Spleen (tissue), 13 donors: ENCODE measurements at places on chromosomes 13 and 19. TPM values are rescaled to one million over a fixed set of nuclear protein-coding genes. Genes with fewer than 3 reads are reported as not detected.

DNA sequence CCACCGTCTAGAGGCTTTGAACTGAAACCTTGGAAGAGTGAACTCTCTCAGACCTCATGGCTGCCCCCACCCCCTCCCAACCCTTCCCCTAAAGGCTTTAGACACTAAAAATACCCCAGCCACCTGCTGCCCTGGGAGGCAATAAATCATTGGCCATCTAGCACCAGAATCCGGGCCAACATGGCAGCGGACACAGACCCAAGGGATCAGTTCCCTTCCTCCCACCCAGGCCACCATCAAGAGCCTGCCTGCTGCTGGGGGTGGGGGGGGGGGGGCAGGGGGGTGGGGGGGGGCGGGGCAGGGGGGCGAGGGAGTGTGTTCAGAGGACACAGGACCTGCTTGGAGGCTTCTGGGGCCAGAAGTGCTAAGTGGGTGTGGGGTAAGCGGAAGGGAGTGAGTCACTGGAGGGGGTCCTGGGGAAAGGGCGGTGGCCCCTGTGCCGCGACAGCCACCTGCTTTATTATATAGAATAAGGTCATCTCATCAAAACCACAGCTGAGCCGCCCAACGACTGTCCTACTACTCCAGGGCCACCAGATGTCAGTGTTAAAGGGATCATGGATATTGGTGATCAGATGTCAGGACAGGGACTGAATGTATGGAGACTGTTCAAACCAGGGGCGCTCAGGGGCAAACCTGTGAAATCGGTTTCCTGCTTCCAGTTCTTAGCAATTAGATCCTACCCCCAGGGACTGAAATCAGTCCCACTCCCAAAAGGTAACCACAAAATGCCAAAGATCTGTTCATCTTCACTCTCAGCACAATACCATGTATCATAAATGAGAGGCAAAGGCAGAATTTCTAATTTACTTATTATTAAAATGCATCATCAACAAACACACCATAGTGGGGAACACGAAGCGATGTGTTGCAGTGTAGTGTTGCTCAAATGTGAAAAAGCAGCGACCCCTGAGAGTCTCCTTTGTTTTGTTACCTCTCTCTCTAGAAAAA lies 24.3 kb downstream of the ARL11 start:
- DNase-seq, result no peak

DNA sequence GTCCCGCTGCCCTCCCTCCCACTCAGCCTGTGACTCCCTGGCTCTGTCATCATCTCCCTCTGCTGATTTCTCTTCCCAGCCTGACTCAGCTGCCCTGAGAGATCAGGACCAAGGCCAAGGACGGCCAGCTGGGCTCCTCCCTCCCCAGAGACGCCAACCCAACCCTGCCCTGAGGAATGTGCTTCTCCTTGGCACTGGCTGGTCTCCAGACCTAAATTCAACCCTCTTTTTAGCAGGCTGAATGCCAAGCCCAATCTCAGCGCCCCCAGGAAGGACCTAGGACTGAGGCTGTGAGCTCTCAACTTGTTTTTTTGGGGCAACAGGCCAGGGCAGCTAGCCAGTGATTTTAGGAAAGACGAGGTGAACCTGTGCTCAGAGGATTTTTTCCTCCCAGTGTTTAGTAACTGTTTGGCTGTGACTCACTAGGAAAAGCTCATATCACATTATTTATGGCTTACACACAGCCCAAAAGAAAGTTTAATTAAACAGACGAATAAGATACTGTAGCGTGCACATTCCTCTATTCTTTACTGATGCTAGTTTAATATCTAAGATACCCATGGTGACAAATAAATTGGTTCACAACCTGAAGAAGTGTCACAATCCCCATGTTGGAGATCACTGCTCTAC lies 7.4 kb upstream of the IGFL1 start:
- DNase-seq, result no peak

DNA sequence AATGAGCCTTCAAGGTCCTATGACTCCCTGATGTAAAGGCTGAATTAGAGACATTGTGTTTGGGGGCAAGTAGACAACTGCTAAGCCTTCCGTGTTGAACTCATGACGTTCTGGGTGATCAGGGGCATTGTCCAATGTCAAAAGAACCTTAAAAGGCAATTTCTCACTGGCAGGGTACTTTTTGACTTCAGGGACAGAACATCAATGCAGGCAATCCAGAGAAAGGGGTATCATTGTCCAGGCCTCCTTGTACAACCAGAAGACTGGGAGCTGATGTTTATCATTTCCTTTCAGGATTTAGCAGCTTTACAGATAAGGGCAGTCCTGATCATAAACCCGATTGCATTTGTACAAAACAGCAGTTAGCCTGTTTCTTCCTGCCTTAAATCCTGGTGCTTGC lies 25.0 kb upstream of the SMAD9 start:
- DNase-seq, result no peak

DNA sequence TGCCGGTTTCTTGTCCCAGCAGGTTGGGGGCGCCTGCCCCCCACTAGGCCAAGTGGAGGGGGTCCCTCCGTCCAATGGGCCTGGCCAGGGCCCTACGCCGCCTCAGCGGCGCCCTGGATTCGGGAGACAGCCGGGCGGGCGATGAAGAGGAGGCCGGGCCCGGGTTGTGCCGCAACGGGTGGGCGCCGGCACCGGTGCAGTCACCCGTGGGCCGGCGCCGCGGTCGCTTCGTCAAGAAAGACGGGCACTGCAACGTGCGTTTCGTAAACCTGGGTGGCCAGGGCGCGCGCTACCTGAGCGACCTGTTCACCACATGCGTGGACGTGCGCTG lies 6.2 kb downstream of the KCNJ14 start:
- DNase-seq, result no peak

DNA sequence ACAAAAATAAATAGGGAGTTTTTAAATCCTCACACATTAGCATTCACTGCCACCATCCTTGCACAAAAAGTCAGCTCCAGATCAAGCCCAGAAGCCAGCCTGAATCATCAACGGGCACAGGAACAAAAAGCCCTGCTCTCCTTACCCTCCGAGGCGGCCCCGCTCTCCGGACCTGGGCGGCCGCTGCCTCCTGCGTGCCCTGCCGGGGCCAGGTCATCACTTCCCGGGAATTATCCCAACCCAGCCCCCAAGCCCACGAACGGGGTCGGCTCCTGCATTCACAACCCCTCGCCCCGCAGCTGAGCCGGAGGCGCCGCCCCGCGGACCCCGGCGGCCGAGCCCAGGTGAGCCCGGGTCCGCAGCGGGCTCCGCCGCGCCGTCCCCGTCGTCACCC lies 754 bp downstream of the DNAJB1 start:
- no peak for DNase-seq

DNA sequence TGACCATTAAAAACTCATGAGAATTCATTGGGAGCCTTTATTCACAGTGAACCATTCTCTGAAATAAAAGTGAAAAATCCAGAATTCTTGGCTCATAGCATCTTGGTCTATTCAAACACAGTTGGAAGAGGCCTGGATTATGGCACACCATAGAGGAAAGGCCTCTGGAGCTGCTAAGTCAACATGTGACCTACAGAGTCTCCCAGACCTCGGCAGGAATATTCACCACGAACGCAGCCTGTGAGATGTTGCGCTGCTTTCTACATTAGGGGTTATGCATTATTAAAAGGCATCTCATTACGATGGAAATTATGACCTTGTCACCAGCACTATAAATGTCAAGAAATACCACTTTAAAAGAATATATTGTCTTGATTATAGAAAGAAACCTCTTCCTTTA lies 132.6 kb downstream of the EFNB2 start:
- no peak for DNase-seq

DNA sequence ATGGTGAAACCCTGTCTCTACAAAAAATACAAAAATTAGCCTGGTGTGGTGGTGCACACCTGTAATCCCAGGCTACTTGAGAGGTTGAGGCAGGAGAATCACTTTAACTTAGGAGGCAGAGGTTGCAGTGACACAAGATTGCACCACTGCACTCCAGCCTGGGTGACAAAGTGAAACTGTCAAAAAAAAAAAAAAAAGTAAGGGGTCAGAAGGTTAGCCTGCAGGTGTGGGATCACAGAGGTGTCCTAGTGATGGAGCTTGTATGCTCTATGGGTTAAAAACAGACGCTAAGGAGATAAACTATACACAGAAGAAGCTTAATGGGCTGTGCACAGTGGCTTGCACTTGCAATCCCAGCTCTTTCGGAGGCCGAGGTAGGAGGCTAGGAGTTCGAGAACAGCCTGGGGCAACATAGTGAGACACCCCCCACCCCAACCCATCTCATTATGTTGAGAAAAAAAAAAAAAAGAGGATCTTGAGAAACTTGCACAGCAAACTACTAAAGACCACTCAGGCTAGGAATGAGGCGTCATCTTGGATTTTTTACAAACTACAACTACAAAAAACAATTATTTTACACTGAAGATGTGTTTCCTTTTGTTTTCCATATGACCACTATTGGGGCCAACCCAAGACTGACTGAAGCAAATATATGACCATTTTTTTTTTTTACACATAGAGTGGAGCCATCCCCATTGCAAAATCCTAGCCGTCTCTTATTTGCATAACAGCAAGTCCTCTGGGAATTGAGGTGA lies 7.9 kb downstream of the FOSB start:
- DNase-seq, result no peak

GRCh38 chr19:54694648-54695047 lies 29.6 kb upstream of the KIR3DL3 start:
- DNase-seq, result no peak

- DNase-seq, result no peak
These were observed 8.7 kb downstream of the CCDC169 start for GRCh38 chr13:36288794-36289391.

- no peak for DNase-seq
These were observed 624.4 kb upstream of the KLHL1 start for GRCh38 chr13:70732611-70733010.

GRCh38 chr13:96984051-96984508 lies 10.2 kb downstream of the OXGR1 start:
- peak; percentile 81 for DNase-seq

GRCh38 chr13:30346153-30346788 lies 38.9 kb upstream of the KATNAL1 start:
- peak; percentile 92 for DNase-seq

GRCh38 chr19:29724102-29724641 lies 9.1 kb upstream of the C19orf12 start:
- DNase-seq, result no peak

- no peak for DNase-seq
These were observed 58.4 kb downstream of the ENOX1 start for GRCh38 chr13:43728421-43728820.

- DNase-seq, result no peak
These were observed 120.1 kb upstream of the CSNK1A1L start for GRCh38 chr13:37225414-37226070.

DNA sequence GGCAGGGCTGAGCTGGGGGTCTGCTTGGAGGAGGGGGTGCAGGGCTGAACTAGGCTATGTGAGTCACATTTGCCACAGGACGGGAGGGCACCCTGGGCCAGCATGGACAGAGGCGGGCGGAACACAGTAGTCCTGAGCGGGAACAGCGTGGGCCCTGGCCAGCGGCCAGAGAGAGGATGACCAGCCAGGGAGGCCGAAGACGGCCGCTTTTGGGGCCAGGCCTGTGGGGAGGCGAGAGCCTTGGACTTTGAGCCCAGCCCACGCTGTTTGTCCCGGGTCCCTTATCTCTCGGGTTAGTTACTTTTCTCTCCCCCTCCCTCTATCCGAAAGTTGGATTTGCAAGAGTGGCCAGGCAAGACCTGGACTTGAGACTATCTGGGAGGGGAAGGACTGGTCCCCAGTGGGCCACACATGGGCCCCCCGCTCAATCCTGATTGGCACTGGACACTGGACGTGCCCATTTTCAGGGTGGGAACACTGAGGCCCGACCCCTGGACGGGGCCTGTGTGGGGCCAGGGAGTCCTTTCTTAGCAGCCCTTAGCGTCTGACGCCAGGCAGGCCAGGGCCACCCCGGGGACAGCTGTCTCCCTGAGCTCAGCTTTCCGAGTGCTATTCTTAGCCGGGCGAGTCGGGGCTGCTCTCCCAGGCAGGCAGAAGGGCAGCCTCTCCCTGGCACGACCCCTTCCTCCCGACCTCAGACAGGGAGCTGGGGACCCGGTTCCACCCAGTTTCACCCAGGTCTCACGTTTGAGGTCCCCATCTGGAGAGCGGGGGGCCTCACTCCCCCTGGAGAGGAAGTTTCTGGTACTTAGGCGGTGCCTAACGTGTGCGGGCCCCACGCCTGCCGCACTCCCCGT lies 833 bp downstream of the GAMT start:
- DNase-seq, result no peak

DNA sequence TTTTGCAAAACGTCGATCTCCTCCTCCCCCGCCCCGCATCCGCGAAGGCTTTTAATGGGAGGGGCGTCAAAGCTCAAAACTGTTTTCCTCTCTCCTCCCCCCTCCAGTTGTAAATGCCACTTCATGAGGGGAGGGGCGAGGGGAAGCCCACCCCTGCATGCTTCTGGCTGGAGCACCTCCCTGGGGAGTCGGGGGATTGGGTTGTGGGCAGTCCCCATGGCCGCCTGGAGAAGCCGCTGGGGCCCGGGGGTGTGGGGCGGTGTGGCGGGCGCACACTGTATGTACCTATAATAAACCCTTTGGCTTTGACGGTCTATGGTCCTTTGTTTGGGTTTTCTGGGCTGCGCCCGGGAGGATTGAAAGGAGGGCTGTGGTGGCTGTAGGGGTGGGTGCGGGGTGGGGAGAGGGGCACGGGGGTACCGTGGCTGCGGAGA lies 505 bp upstream of the SHKBP1 start:
- DNase-seq, result peak; percentile 86

DNA sequence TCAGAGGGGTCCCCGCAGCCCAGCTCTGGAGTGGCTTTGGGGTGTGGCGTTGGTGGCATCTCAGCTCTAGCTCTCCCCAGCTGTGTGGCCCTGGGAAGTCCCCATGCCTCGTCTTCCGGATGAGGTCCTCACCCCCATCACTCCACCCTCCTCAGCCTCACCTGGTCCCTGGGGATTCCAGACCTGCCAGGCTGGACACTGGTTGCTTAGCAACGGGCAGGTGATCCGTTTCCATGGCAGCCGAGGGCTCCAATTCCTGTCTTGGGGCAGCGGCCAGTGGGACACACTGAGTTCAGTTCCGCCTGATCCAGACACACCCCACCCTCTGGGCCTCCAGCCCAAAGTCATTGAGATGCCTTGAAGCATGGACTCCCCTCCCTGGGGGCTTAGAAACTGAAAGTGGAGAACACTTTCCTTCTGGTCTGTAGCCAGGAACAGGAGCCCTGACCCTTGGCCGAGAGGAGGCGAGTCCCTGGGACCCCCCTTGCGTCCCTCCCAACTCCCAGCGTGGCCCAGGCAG lies 7.7 kb upstream of the MISP start:
- no peak for DNase-seq

DNA sequence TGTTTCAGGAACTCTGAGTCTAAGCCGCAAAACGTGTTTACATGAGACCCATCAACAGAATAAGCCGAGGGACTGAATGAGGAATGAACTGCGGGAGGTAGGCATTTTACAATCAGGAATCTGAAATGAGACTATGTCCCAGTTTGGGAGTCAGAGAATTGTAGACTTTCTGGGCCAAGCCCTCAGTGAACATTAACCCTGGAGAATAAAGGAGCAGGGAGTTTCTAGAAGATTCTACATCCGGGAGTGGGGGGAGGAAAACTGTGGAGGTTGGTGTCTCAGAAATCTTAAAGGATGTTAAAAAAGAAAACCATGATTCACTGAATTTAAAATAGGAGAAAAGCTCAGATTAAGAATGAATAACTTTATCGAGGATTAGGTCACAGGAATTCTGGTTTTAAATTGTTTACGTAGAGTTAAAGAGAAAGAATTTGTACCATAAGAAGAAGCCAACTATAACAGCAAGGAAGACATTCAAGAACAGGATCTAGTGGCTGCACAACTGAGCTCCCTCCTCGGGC lies 18.5 kb downstream of the RFX2 start:
- no peak for DNase-seq

TPP2 gene
- total RNA-seq, result 57.2 TPM

ZNF491 gene
- 2.6 TPM for total RNA-seq

ZIC5 gene
- not detected for total RNA-seq

GRK1 gene
- total RNA-seq, result not detected

TMED1 gene
- 15.2 TPM for total RNA-seq

LRRC4B gene
- total RNA-seq, result 0.26 TPM

LPAR6 gene
- total RNA-seq, result 32.9 TPM

PLPP2 gene
- total RNA-seq, result 2.8 TPM
